ENCODE measurements at places on chromosomes 7 and 10. TPM values are rescaled to one million over a fixed set of nuclear protein-coding genes. Genes with fewer than 3 reads are reported as not detected.

The FGFBP3 gene
- 0.81 TPM for polyA plus RNA-seq

The OR9A2 gene
- not detected for polyA plus RNA-seq

The SLC39A12 gene
- not detected for polyA plus RNA-seq

The CSGALNACT2 gene
- 16.0 TPM for polyA plus RNA-seq

The ABCF2 gene
- polyA plus RNA-seq = 75.4 TPM

The C10orf67 gene
- polyA plus RNA-seq = 1.1 TPM

Measured in SK-N-SH (cell line).